ENCODE measurements at places on chromosomes 1 and 21.
A peak's percentile ranks its signal among the peaks of the same experiment; 100 is the strongest.

DNA sequence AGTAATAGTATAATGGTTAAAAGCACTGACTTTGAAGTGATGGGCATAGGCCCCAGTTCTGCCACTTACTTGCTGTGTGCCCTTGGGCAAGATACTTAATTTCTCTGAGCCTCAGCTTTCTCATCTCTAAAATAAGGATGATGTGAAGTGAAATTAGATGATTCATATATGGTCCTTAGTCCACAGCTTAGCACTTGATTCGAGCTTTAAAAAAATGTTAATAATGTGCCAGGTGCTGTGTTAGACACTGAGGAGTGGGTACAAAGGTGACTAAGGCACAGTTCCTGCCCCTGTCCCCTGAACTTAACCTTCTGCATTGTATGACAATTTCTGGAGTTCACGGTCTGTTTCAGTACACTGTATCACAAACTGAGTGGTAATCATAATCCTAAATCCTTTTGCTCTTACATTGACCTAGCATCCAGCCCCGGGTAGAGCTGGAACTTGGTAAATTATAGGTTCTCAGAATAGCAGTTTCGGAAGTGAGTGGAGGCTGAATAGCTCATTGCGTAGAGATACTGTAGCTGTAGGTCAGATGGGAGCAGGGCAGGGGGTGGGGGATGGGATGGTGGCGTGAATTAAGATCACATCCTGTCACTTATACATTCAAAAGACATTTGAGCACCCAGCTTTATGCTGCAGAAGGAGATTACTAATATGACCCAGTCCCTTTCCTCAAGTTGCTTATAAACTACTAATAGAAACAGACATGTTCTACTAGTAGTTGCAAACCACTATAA is 1.5 kb downstream of the ZNF691 start:
- H3K27me3 ChIP-seq = no peaks in the 10 kb centered on the region
- H3K36me3 ChIP-seq = peaks cover 60% of the 10 kb centered on the region
- H3K4me3 ChIP-seq = peak overlapping the region; percentile 91

DNA sequence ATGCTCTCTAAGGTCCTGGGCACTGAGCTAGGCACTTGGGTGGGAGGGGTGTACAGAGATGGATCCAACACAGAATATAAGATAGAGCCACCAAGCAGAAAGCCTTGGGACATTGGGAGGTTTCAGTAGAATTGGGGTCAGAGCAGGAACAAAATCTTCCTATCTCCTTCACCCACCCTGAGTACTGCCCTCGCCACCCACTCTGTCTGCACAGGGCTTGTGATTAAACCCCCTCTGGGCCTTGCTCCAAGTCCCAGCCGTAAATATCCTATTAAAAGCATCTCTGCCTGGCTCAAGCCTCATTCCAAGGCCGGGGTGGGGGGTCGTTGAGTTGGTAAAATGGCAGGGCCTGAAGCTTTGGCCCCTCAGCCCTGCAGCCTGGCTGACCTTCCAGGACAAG is 166.7 kb downstream of the GRIK3 start:
- no peaks in the 10 kb centered on the region for H3K4me1 ChIP-seq
- no peak overlapping the region for H3K4me3 ChIP-seq
- H3K27me3 ChIP-seq = peaks cover 4% of the 10 kb centered on the region

DNA sequence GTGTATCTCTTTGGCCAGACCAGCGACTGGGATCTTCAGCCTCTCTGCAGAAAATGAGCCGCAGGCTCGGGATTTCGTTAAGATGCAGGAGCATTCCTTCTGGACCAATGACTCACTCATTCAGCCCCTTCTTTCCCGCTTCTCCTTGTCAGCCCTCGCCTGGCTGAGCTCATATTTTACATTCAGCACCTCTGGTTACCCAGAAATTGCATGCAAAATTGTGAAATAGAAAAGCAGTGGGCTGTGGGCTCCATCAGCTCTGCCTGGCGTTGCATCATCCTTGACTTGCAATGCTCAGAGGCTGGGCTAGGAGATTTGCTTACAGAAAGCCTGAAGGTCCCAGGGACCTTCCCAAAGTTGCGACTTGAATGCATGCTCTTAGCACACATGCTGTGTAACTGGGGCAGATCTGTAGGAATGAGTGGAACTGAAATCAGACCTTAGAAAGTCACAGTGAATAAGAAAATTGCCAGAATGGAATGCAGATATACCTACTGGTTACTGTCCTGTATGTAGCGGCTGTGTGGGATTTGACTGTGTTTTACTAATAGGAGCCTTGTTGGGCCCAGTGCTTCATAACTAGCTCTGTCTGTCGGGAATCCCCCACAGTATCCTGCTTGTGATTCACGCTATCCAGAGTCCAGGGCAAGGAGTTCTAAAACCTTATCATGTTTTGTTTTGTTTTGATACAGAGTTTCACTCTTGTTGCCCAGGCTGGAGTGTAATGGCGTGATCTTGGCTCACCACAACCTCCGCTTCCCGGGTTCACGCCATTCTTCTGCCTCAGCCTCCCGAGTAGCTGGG is 444.8 kb downstream of the KIF26B start:
- DNase-seq = no peak
- H3K27ac ChIP-seq = no peak overlapping the region
- H3K27me3 ChIP-seq = peaks cover 4% of the 10 kb centered on the region
- H3K36me3 ChIP-seq = no peaks in the 10 kb centered on the region
- no peaks in the 10 kb centered on the region for H3K4me1 ChIP-seq

DNA sequence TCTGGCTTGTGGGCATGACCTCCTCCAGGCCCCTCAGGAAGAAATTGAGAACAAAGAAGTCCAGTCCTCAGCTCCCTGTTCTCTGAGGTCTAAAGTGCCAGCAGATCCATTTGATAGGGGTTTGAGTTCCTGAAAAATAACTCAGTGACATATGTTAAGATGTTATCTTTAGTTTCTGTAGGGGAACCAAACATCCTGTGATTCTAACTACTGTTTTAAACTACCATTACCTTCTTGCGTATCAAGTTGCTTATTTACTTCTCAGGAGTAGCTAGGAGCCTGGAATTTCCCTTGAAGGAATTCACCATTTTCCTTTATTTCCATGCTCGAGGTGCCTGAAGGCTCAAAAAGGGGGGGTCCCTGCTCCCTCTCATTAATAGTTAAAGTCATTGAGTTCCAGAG is 18.8 kb upstream of the LIN9 start:
- H3K4me1 ChIP-seq = no peaks in the 10 kb centered on the region
- no peak overlapping the region for H3K4me3 ChIP-seq
- no peaks in the 10 kb centered on the region for H3K36me3 ChIP-seq
- no peak for DNase-seq

GRCh38 chr1:13487143-13487868 is 26.5 kb downstream of the LRRC38 start:
- no peaks in the 10 kb centered on the region for H3K36me3 ChIP-seq
- H3K4me3 ChIP-seq = no peak overlapping the region
- peaks cover 8% of the 10 kb centered on the region for H3K27me3 ChIP-seq
- no peak for DNase-seq
- H3K27ac ChIP-seq = no peak overlapping the region
- H3K4me1 ChIP-seq = peaks cover 2% of the 10 kb centered on the region

GRCh38 chr1:7491818-7492173 is 279.3 kb upstream of the VAMP3 start:
- DNase-seq = no peak
- no peaks in the 10 kb centered on the region for H3K4me1 ChIP-seq
- H3K27ac ChIP-seq = no peak overlapping the region
- no peaks in the 10 kb centered on the region for H3K27me3 ChIP-seq
- no peak overlapping the region for H3K4me3 ChIP-seq

DNA sequence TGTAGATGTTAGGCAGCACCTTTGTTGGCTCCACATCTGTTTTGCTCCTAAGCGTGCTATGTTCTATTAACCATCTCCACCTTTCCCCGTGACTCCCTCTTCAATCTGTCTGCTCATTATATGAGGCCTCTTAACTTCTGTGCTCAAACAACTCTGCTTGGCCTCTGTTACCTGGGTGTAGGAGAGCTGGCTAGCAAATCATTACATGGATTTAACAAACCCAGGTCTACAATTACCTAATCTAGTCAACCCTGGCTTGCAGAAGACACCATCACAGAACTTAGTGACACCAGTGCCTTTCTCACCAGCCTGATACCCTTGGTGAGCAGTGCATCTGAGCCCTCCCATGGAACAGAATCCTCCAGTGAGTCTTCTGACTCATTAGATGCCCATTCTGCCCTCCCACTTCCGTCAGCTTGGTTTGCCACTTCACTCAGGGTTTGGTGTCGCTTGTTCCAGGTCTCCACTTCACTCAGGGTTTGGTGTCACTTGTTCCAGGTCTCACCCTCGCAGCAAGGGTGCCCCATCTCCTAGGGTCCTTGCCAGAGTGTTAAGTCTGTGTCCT is 92.0 kb upstream of the KIF26B start:
- H3K4me1 ChIP-seq = no peaks in the 10 kb centered on the region
- H3K27ac ChIP-seq = no peak overlapping the region
- no peaks in the 10 kb centered on the region for H3K27me3 ChIP-seq

GRCh38 chr1:147541672-147542568 is 619 bp downstream of the BCL9 start:
- DNase-seq = peak; percentile 45
- H3K36me3 ChIP-seq = peaks cover 13% of the 10 kb centered on the region
- no peaks in the 10 kb centered on the region for H3K27me3 ChIP-seq
- no peak overlapping the region for H3K4me3 ChIP-seq
- peaks cover 62% of the 10 kb centered on the region for H3K4me1 ChIP-seq

Measured in activated naive CD8-positive, alpha-beta T cell treated with anti-CD3 and anti-CD28 coated beads for 36 hours (primary cell).